Choroid plexus epithelial cell (primary cell): ENCODE measurements at places on chromosomes 1 and 21.

DNA sequence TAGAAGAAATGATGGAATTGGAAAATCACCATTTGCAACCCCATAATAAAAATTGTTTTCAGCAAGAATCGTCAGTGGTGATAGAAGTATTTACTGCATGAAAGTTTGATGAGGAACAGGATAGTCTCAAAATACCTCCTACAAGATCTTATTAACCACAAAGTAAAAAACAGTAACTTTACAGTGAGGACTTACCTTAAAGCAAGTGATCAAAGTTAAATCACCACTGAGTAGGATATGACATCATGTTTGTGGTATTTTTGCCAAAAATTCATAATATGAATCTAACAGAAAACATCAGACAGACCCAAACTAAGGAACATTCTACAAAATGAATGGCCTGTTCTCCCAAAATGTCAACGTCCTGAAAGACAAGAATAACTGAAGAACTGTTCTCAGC is 19.9 kb downstream of the ALDH9A1 start:
- DNase-seq: no peak

DNA sequence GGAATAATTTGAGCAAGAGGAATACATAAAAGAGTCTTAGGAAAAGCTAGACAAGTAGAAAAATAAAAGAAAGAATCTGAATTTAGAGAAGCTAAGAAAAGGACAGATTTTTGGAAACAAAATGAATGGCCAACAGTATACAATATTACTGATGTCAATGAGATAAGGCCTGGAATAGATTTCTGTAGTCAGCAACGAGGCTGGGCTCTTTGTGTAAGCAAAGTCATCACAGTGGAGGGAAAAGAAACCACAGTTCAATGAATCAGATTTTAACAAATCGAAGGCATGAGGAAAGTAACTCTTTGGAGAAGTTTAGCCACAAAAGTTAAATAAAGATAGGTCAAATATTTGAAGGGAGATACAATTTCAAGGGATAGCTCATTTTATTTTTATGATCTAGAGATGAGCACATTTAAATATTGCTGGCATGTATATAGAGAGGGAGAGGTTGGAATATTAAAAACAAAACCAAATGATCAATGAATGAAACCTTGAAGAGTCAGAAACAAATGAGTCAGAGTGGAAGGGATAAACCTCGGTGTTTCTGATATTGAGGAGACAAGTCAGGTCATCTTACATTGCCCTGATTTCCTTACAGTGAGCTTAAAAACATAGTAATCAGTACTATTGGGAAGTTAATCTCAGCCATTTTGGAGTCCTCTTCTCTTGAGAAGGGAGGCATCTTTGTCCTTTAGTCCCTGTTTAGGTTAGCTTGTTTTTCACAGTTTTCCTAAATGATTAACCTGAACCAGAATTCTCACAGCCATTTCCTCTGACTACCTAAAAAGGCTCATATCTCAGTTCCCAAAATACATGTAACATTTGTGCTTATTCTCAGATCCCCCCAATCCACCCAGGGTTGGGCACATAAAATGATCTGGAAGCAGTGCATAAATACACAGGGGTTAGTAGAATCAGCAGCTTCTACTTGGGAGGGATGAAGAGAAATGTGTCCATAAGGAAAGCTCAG is 620.0 kb upstream of the B3GALT2 start:
- no peak for DNase-seq

GRCh38 chr1:200969726-200970561 is 53.6 kb downstream of the KIF21B start:
- DNase-seq: no peak

- peak; percentile 28 for DNase-seq
Measured at GRCh38 chr1:115211071-115211745, 121.9 kb upstream of the TSPAN2 start.

DNA sequence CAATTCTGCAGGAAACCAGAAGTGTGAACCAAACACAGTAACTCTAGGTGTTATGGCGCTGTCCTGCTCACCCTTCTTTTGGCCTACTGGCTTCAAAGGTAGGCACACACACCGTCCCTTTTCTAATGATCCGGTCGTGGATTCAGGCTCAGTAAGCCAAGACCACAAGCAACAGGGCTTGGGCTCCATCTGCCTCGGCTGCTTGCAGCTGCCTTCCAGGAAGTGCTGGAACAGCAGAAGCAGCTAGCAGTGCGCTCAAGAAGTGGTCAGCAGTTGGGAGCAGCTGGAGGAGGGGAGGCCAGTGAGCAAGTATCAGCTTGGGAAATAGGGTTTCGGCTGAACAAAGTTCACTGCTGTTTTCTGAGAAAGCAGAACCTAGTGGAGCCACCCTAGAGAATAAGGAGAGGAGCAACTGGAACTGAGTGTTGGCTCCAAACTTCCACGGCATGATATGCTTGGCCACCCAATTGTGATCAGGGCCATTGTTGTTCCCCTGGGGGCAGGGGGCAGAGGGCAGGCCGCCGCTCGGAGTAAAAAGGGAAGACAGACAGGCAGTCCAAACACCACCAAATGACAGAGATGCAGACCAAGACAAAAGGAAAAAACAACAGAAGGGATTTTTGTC is 173.4 kb downstream of the TOMM20 start:
- DNase-seq: peak; percentile 87

GRCh38 chr1:18644973-18645746 is 14.5 kb downstream of the PAX7 start:
- no peak for DNase-seq

- peak; percentile 74 for DNase-seq
Measured at GRCh38 chr1:24391882-24392603, 21.5 kb downstream of the STPG1 start.

- DNase-seq: peak; percentile 69
Measured at GRCh38 chr1:11157867-11158266, 31.3 kb upstream of the ANGPTL7 start.

GRCh38 chr1:161885003-161885402 is 118.9 kb downstream of the ATF6 start:
- peak; percentile 98 for DNase-seq

DNA sequence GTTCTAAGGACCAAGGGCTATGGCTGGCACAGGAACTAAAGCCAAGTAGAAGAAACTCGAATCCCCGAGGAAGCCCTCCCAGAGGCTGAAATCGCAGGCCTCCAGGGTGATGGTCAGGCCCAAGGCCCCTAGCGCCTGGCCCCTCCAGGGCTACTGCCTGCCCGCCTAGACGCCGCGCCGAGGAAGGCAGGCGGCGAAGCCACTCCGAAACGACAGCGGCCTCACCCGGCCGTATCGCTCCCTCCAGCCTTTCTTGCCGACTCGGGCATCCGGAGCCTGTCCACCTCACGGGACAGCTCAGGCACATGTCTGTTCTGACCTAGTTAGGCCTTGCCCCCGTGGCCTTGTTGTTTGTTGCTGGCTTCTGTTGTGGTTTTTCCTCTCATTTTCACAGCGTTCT is 9.7 kb upstream of the LHX8 start:
- DNase-seq: no peak

DNA sequence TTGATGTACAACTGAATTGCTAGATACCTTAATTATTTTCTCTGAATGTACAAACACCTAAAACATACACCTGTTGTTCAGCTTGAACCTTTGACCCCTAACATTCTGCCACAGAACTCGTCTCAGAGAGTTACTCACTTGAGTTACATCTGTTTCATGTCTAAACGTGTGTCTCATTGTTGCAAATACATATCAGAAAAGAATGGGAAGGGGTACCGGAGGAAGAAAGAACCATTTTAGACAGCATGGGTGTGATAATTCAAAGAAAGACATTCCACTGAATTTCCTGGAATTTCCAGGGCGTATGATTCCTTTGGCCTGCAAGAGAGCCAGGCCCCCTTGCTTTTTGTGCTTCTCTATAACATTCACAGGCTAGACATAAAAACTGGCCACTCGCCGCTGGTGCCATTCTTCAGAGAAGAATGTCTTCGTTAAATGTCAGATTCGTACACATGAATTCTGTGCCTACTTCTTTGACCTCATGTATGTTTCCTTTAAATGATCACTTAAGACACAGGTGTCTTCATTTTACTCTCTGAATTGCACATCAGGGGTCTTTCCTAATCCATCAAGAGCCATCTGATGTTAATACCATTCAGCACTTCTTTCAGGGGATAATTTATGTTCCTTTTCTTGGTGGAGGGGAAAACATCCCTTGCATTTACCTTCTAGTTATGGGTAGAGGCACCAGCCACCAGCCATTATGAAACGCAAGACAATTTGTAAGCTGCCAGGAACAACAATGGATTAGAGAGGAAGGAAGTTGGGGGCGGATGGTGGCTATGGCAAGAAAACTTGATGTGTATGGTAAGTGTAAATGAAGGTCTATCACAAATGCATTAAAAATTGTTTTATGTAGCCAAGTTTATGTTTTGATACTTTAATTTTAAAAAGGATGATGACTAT is 12.7 kb downstream of the ATF3 start:
- no peak for DNase-seq

DNA sequence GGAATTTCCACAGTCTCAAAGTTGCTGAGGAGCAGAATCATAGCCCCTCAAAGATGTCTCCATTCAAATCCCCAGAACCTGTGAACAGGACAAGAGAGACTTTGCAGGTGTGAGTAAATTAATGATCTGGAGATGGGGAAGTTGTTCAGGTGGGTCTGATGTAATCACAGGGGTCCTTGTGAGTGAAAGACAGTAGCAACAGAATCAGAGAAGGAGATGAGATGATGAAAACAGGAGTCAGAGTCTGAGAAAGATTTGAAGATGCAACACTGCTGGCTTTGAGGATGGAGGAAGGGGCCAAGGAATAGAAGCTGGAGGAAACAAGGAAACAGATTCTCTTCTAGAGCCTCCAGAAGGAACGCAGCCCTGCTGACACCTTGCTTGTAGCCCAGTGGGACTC is 81.5 kb downstream of the SELENOF start:
- DNase-seq: no peak

DNA sequence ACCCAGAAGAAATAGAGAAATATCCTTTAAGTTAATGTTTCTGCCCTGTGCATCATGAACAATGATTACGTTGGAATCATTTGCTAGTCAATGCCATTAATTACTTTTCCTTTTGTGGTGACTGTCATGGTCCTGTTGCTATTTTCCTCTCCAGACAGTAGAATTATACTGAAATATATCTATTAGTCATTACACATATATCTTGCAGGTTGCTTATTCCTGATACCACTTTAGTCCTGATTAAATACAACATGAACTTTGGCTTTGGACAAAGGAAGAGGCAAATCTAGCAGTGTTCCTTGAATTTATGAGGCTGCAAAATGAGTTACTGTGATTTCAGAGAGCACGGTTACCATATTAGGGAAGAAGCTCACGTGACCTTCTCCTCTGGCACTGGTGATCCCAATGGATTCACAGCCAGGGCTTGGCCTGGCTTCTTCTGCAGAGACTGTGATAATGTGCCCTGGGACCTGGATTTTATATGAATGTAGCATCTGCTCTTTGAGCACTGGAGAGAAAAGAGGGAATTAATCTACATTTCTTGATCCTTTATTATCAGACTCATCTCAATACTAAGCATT is 12.4 kb upstream of the KRTAP19-8 start:
- no peak for DNase-seq

GRCh38 chr1:6578624-6579373 is 995 bp upstream of the ZBTB48 start:
- no peak for DNase-seq

DNA sequence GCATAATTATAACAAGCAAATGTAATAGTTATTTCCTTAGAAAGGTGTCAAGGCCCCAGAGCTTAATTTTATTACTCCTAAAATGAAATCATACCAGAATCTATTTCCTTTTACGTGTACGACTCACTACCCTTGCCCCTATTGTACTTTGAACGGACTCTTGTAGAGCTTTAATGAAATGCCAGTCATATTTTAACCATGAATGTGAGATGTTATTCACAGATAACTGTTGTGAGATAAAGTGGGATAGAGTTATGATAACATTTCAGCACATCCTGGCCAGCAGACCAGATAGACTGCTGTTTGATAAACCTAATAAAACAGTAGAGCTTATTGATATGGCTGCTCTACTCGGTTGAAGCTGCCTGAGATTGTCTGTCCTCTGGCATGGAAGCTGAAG is 500.8 kb upstream of the PBX1 start:
- DNase-seq: peak; percentile 1

DNA sequence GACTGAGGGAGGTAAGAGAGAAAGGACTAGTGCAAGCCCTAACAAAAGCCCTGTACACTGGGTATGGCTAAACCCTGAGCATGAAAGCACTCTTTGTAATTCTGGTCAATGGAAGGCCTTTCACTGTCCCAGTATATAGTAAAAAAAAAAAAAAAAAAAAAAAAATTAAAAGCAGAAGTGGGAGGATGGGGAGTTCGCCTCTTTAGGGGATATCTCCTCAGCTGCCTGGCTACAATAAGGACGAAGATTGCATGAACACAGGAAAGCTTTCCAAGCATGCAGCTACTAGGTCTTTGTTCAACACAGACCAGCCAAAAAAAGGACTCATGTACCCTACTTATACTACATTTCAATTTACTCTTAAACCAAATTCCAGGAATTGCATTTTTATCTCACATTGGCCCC is 59.1 kb downstream of the EIF4G3 start:
- no peak for DNase-seq

DNA sequence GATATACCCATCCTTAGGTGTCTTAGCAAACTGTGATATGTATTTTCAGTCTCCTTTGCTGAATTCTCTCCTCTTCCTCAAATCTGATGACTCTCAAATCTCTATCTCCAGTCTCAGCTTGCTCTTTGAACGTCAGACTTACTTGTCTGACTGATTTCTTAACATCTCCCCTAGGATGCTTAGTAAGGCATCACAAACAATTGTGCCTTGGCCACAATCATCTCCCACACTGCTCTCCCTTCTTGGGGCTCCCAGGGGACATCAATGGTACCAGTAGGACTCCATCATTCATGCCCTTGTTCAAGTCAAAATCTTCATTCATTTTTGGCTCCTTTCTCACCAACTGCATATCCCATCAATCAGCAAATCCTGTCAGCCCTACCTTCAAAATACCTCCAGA is 42.0 kb downstream of the GNG12 start:
- peak; percentile 48 for DNase-seq

DNA sequence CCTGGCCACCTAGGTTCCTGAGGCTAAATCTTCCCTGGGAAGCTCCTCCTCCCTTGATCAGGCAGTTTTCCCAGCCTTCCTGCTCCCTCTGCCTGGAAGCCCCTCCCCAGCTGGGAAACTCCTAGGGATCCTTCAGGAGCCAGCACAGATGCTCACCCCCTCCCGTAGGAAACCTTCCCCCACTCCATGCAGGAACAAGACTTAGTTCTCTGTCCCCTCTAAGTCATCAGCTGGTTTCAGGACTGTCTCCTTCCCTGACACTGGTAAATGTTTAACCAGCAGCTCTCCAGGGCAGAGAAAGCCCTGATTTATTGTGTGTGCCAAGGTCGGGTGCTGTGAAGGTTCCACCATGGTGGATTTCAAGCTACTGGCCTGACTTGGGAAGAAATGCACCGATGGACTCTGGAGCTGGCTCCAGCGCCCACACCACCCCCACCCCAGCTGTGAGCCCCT is 25.0 kb downstream of the TTC39A start:
- DNase-seq: no peak

DNA sequence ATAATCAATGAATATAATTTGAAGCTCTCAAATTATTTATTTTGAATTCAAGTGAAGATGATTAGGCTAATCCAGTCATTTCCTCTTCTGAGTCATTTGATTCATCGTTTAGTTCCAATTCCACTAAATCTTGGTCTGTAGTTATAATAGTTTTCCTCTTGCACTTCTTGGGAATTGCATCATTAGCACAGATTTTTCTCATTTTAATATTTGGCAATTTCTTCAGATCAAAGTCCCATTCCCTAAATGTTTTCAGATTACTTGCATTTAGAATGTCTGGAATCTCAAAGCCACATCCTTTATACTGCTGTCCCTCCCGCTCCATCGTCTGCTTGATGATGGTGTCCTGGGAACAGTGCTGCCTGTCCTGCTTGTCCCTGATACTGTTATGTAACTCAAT is 43.5 kb downstream of the MAST2 start:
- DNase-seq: no peak
